ENCODE measurements at places on chromosomes 4 and X.
A peak's percentile ranks its signal among the peaks of the same experiment; 100 is the strongest.

DNA sequence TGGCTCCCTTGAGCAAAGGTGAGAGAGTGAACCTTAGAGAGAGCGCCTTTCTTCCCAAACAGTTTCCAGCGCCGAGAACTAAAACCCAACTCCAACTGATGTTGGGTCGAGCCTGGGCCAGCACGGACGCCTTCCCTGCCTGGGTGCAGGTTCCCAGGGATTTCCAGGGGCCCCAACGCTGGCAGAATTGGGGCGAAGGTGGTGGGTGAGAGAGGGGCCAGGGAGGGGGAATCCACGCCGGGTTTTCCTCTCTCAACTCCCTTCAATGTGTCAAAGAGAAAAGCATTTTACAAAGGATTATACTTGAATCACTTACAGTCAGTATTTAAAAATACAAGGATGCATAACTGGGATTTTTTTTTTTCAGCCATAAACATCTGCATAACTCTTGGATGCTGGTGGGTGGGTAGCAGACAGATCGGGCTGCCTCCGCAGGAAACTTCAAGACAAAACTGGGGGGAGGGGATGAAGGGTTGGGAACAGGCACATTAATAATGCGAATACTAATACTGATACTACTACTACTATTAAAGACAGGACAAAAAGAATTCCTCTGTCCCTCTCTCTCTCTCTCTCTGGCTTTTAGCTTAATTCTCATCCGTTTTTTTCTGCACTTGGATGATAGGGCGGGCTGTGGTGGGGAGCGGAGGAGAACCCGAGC lies 1.3 kb upstream of the ARX start:
- no peak for DNase-seq

- no peak for DNase-seq
Observed at GRCh38 chrX:51035746-51036145, 125.2 kb downstream of the BMP15 start.

DNA sequence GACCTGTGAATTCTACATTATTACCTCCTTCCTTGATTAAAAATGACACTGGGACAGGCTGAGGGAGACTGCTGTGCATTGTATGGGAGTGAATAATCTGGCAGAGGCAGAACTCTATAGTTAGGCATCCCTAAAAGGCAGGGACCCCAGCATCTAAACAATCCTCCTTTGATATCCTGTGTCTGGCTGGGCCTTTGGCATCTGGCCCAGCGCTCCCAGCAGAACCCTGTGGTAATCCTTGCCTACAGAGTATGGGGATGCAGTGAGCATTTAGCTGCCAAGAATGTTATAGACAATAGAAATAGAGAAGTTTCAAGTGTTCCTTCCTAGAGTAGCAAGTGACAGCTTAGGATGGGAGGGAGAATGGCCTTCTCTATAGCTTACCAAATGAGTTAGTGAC lies 38.5 kb downstream of the ZCCHC12 start:
- no peak for DNase-seq

DNA sequence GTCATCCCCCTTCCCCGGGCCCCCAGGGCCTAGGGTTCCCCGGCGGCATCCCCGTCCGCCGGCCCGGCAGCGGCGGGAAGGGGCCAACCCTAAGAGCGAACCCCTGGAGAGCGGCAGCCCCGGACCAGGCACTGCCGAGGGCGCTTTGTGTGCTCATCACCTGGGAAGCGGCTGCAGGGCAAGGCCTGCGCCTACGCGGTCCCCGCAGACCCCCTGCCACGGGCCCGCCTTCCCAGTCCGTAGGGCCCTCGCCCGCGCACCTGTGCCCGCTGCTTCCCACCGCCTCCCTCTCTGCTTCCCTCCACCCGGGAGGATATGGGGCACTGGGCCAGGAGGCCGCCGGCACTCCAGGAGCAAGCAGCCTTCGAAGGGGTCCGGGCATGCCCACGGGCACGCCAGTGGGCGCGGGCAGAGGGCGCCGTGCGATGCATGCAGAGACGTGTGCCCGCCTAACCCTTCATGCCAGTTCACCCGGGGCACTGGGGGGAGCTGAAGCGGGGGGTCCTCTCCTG lies 2.6 kb downstream of the FLNA start:
- no peak for DNase-seq

DNA sequence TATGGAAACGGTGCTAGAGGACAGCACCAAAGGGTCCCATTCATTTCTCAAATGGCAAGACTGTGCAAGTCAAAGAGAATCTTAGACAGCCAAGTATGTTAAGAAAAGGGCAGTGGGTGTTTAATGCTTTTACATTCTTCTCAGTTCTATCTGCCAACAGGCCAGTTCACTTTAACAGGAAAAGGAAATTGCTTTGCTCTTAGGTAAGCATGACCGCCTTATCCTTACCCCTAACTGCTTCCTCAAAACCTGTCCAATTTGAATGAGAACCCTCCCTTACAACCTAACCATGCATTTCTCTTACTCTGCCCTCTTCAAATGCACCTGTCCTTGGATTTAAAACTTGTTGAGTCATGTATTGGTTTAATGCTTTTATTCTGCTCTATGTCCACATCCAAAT lies 44.5 kb upstream of the BLTP1 start:
- no peak for DNase-seq

DNA sequence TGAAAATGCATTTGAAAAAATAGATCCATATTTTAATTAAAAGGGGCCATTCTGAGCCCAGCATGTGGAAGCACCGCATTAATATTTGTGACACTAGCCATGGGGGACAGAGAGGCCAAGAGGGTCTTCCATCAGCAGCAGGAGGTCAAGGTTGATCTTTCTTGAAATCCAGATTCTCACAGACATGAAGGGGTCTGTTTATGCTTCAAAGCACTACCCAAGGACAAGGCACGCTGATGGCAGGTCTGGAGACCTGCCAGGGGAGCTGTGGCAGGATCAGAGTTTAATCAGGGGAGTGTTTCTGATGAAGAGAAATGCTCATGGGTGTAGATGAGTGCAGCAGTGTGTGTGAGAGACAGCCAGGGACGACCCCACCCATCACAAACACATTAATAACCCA lies 243.3 kb downstream of the LDB2 start:
- DNase-seq, result no peak

- no peak for DNase-seq
Observed at GRCh38 chr4:149891426-149891825, 75.8 kb upstream of the IQCM start.

DNA sequence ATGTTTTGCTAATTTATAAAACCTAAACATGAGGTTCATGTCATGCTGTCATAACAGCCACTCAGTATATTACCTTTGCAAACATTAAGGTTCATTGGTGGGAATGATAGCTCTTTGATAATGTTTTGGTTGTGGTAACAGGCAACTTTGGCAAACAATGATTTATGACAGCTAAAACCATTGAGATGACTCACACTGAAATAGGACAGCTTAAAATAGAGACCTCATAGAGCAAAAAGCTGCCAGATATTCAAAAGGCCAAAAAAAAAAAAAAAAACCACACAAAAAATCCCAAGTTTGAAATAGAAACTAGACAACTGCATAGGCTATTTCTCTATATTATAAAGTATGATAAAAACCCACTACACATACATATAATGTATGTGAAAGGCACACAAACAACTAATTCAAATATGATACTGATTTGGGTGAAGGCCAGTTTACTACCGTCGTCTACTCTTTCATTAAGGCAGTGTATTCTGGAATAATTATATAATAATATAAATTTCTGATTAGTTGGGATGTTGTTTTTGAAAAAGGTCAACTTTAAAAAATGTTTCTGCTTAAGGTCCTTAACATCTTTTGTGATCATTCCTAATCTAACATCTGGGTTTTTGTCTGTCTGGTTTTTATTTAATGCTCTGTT lies 646.0 kb upstream of the PITX2 start:
- no peak for DNase-seq

DNA sequence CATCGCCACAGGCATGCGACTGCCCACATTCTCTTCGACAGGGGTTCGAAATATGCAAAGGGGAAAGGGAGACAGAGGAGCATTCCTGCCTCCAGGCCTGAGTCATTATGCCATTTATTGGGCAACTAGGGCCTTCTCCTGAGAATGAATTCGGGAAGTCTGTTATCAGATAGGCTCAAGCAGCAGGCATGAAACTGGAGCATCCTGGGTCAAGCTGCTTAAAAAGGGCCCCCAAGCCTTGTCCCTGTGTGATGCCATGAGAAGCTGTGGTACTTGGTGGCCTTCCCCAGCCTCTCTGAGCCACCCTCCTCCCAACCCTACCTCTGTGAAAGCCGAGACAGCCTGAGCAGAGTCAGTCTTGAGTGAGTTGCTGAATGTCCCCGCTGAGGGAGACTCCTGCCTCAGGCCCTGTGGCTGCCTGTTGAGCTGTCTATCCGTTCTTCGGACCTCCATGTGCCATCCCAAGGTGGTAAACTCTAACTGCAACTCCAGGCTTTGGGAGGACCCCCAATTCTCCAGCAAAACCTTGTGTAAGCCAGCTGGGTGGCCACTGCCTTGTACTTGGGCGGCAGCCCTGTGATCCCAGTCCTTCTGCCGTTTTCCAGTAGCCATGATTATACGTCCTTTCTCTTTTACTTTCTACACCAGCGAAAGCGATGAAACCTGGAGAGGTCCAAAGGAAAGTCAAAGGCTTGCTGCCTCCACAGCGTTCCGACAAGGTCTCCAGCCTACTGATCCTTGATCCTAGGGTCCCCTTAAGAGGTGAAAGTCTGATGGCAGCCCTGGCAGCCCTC lies 37.7 kb downstream of the NBDY start:
- DNase-seq, result no peak

GRCh38 chr4:185265942-185266341 lies 56.5 kb downstream of the SNX25 start:
- DNase-seq, result peak; percentile 30

DNA sequence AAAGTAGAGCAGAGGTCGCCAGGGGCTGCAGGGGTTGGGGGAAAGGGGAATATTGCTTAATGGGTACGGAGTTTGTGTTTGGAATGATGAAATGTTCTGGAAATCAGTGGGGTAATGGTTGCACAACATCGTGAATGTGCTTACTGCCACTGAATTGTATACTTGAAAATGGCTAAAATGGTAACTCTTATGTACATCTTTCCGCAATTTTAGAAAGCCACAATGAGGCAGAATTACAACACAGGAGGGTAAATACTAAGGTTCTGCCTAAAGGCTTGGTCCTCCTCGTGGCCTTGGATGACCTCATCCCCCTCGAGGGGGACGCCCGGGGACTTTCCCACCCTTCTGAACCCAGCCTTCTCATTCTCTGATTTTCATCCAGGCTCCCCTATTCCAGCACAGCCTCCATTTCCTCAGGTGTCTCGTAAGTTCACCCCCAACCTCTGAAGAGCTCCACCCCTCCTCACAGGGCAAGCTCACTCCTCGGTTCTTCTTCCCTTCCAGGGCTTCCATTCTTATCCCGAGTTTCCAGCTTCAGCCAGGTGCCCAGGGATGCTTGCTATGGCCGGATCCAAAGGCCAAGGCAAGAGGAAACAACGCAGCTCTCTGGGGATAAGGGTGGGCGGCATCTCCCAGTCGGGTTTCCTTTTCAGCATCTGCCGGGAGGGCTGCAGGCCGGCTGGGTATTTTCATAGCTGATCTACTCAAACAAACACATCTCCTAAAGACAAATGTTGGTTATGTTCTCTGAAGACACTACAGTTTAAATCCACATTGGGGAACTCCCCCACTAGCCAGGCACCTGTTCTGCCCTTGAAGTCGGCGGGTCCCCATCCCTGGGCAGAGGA lies 71.3 kb upstream of the ACSL1 start:
- DNase-seq, result peak; percentile 95

DNA sequence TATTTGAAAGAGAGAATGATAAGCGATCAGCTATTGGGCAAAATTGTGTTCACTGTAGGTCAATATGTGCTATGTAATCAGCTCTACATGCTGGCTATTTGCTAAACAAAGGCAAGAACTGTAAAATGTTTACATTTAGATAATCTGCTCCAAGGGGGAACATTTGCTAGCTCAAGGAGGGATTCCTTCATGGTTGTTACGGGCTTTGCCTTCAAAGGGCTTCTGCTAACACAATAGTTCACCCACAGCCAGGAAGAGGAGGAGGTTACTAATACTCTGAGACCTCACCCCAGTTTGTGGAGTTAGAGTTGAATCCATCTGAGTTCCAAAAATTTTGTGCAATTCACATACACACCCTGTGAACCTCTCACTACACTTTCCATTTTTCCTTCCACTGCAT lies 107.6 kb upstream of the BMP3 start:
- no peak for DNase-seq

DNA sequence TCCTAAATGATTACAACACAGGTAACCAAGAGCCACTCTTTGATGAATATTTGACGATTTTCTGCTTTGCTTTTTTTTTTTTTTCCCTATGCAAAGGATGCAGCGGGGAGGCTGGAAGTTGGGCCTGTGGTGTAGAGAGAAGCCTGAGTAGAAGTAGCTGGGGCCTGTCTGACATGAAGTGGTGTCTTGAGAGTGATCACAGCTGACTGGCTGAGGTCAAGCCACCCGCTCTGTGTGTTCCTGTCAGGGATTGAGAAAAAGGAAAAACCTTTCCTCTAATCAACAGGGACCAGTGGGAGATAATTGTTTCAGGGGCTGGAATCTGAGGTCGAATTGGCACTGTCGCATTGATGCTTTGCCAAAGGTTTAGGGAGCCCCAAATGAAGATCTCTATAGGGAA lies 258.7 kb downstream of the GRIA3 start:
- DNase-seq, result no peak

DNA sequence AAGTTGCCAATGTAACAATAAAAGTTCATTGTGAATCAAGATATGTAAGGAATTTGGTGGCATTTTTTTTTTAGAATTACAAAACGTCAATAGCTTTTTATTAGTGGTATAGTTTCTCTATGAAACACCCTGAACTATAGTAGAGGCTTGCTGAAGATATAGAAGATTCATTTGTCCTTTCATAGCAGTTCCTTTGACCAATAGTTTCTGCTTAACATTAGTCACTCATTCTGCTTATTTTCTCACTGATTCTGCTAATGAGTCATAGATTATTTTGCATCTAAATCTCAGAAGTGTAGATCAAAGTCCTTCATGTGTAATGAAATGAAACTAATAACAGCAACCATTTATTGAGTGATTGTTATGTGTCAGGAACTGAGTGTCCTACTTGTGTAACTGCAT lies 205.0 kb upstream of the TET2 start:
- no peak for DNase-seq

DNA sequence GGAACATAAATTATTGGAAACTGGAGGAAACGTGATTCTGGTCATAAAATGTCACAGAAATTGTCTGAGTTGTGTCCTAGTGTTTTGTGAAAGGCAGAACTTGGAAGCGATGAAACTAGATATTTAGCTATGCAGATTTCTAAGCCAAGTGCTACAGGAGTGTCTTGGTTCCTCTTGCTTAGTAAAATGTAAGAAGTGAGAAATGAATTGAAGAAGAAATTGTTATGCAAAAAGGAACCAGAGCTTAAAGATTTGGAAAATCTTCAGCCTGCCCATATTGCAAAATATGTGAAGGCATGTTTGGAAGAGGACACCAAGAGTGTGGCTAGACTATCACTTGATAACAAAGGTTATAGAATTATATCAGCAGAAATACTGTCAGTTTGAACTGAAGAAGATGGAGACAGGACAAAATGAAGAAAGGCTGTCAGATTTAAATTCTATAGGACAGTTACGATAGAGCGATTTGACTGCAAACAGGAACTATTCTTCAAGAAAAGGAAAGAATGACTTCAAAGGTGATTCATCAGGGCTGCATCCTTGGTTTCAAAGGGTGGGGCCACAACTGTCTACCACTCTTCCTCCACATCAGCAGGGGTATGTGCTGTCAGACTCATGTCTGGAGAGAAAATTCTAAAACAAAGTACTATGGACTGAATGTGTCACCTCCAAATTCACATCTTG lies 9.4 kb upstream of the CDS1 start:
- peak; percentile 72 for DNase-seq

- DNase-seq, result no peak
Observed at GRCh38 chr4:37827802-37828321, 1.4 kb downstream of the PGM2 start.
